ENCODE measurements at places on chromosomes 7 and 10.

DNA sequence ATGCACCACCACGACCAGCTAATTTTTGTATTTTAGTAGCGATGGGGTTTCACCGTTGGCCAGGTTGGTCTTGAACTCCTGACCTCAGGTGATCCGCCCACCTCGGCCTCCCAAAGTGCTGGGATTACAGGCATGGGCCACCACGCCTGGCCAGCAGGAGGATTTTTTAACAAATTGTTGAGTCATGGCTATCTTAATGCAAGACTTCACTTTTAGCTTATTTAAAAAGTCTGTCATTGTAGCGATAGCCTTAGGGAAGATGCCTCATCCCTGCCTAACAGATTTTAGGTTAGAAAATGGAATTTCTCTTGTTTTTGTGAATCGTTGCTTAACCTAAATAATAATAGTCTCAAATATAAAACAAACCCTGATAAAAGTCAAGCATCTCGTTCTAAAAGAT, 35.5 kb downstream of the PPP2R2D start:
- DNase-seq, result no peak

- DNase-seq, result no peak
Observed at GRCh38 chr7:17638727-17639126, 301.6 kb downstream of the SNX13 start.

DNA sequence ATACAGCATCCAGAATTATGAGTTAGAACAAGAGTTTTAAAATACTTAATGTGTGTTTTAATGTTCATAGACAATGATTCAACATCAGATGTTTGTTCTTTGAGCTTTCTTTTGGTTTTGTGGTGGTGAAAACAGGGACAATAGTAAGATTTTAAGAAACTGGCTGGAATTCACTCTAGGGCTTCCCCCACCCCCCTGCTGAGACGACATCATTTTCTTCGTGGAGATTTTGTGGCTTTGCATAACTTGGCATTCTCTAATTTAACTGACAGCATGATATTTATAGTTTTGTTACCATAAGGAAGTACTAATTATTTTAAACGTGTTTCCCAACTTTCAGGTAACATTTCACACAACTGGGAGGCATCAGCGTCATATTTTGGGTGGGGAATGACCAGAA, 184.1 kb downstream of the BICC1 start:
- no peak for DNase-seq

- DNase-seq, result no peak
Observed at GRCh38 chr10:35598379-35598778, 6.8 kb upstream of the GJD4 start.

DNA sequence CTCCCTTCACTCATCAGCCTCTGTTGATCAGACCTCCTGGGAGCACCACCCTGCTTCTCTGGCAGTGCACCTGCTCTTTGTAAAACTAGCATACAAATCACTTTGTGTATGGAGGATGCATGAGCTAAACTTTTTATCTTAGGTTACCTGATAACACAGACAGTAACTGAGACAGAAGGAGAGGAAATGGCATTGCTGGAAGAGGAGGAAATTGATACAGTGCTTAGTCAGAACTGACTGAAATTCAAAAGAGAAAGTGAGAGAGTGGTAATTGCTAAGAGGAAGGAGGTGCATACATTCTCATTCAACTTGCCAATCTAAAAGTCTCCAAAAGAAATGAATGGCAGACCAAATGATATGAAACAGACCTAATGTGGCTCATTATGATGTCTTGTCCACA, 1120.7 kb downstream of the GATA3 start:
- DNase-seq, result no peak

- DNase-seq, result no peak
Observed at GRCh38 chr10:118997379-118997778, 32.1 kb upstream of the NANOS1 start.

Measured in stimulated activated CD4-positive, alpha-beta T cell treated with anti-CD3 and anti-CD28 coated beads, Interleukin-1b, Interleukin-23, amount 100 ng/mL, for 48 hours (primary cell).